Dermis lymphatic vessel endothelial cell (primary cell): ENCODE measurements at places on chromosomes 16 and 17. TPM values are rescaled to one million over a fixed set of nuclear protein-coding genes. Genes with fewer than 3 reads are reported as not detected.

Gene EARS2
- total RNA-seq, result 12.9 and 15.5 TPM in 2 replicates

Gene PPP1R9B
- 23.8 and 31.5 TPM in 2 replicates for total RNA-seq

Gene KRT32
- not detected in 2 replicates for total RNA-seq

Gene ABCC3
- 0.11 and 0.52 TPM in 2 replicates for total RNA-seq

Gene FAHD1
- total RNA-seq, result 54.5 and 67.1 TPM in 2 replicates

Gene CCDC92B
- total RNA-seq, result not detected in 2 replicates

Gene CCL16
- 0.11 and 0.26 TPM in 2 replicates for total RNA-seq

Gene KRTAP4-4
- not detected in 2 replicates for total RNA-seq
